ENCODE measurements at places on chromosomes 11 and 22.

- DNase-seq: no peak
Measured at GRCh38 chr11:10861799-10862198, 3.9 kb upstream of the ZBED5 start.

DNA sequence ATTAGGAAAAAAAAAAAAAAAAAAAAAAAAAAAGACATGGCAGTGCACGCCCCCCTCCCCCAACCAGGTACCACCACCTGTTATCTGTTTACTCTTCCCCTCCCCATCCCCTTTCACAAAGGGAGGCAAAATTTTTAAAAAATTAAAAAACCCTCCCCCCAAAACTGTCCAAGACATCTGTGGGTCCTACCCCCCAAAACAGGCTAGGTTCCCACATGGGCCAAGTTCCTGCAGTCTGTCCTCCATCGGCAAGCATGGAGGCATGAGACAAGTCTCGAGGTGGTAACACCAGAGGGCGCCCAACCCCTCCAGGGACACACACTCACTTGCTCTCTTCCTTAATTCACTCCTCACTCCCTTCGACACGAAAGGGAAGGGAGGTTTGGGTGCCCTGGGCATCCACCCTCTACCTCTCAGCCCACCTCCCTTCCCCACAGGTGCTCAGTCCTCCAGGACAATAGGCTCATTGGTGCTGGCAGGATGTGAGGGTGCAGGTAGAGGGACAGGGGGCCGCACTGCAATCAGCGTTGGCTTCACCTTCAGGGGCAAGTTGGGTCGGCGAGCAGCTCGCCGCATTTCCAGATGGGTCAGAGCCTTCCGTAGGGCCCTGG lies 2.2 kb upstream of the TUT1 start:
- peak; percentile 77 for DNase-seq

GRCh38 chr11:88306785-88307184 lies 30.8 kb downstream of the CTSC start:
- DNase-seq: no peak

- no peak for DNase-seq
Measured at GRCh38 chr22:32482708-32483107, 8.1 kb downstream of the FBXO7 start.

- DNase-seq: no peak
Measured at GRCh38 chr11:19980957-19981669, 179.2 kb downstream of the DBX1 start.

DNA sequence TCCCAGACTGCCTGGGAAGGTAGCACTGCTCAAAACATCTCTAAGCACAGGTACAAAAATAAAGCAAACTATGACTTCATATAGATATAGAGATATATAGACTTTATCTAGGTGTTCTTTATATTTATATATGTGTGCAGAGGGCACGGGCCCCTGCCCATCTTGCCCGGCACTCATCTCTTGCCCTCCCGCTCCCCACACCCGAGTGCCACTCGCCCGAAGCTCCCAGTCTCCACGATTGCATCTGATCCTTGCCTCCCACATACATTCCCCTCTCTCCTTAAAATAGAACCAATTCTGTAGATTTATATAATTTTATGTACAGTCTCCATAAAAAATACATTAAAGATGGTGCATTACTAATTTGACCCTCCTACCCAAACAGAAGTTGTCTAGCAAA lies 55.5 kb downstream of the IGSF9B start:
- no peak for DNase-seq

DNA sequence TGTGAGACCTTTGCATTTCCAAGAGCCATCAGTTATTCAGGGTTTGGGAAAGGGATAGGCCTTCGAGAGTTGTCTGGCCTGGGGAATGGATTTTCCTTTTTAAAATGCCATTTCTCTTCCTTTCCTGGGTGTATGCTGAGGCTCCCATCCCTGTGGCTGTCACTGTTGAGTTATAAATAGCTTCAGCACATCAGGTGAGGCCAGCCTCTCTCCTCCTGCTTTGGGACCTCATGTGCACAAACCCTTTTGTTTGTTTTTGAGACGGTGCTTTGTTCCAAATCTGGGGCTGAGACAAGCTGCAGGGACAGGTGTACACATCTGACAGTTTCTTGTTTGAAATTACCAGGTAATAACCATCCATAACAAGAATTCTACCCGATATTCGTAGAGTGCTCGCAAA lies 1.3 kb downstream of the TEF start:
- no peak for DNase-seq

DNA sequence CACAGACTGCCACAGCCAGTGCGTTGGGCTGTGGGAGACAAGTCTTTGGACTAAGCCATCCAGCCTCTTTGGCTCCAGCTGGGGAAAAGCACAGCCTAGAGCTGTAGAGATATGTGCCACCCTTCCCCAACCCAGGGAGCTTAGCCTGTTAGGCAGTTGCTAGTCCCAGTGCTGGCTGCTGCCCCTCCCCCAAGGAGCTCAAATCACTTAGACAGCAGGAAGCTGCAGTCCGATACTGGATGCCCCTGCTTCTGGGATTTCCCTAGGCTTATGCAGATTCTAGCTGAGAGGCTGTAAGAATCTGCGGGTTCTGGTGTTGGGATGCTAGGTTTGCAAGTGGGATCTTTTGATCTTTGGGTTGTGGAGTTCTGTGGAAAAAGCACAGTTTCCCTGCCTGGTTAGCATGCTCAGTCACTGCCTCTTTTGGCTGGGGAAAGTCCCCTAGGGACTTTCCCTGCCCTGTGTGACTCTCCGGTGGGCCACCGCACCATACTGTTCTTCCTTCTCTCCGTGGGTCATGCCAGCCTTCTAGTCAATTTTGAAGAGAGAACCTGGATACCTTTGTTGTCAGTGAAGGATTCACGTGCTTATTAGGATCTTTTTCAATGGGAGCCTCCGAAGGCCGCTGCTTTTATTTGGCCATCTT lies 792.0 kb downstream of the KCNA4 start:
- no peak for DNase-seq

Data from CD4-positive, CD25-positive, alpha-beta regulatory T cell (primary cell).